Stimulated activated CD8-positive, alpha-beta memory T cell treated with anti-CD3 and anti-CD28 coated beads, Interleukin-7, amount 100 ng/mL, for 1 hour (primary cell): ENCODE measurements at places on chromosomes 2 and 18.

- peak; percentile 50 for DNase-seq
Measured at GRCh38 chr18:51030537-51031258, 685 bp downstream of the SMAD4 start.

DNA sequence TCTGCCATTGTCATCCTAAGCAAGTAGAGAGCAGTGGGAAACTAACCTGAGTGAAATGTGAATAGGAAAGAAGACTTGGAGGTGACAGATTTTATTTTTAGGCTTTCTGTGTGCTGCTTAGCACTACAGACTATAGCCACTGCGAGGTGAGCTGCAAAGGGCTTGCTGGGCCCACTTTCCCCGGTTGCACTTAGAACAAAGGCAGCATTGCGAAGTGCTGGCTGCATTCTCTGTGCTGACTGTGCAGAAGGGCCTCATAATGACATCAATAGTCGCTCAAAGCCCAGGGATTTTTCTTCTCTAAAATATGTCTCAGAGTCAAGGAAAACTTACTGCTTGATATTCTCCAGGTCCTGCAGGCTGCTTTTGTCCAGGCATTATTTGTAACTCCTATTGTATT lies 592.1 kb downstream of the TDRD15 start:
- no peak for DNase-seq

DNA sequence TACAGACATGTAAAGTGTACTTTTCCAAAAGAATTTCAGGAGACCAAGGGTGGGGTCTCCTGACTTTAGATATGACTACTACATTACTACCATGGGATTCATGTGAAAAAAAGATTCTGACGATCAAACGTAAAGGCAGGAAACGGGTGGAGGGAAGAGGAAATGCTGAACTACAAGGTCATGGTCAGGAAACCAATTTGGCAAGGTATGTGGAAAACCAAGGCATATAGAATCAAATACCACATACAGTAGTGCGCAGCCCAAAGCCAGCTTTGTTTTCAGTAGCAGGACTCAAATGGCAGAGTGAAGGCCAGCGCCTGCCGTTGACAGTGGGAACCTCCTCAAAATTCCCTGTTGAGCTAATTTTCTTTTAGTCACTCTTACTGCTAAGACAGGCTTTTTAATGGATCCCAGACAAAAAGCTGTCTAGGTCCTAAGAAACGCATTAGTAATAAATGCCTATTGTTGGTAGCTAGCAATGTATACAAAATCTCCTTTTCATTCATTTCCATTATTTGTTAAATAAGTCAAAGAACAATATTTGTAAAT lies 57.6 kb upstream of the SERTAD2 start:
- no peak for DNase-seq

GRCh38 chr2:201854841-201855240 lies 48.5 kb downstream of the CDK15 start:
- no peak for DNase-seq

DNA sequence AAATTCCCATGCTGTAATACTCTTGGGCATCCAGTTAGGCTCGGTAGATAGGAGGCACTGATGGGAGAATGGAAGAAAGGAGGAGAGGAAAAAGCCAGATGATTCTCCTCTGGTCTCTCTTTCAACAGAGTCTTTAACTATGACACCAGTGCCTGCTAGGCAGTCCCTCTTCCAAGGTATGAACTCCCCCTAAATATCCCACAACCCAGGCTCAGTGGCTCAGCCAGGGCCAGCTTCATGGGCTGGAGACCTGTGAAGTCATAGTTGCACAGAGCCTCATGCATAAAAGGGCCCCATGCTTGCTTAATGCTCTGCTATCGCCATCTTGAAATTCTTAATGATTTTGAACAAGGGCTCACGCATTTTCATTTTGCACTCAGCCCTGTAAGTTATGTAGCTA lies 869.2 kb upstream of the GCFC2 start:
- DNase-seq = no peak

DNA sequence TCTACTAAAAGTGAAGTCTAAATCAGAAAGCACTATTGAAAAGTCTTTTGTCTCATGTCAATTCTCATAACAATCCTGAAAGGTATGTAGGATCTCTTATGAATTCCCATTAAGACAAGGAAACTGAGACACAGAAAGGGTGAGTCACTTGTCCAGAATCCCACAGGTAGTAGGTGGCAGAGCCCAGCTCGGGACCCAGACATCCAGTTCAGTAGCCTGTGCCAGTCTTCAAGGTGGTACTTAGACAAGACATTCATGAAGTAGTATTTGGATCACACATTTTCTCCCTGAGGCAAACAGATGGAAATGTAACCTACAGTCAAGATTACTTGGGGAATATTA lies 14.8 kb upstream of the PARD3B start:
- DNase-seq = no peak

- no peak for DNase-seq
Measured at GRCh38 chr2:100674666-100675065, 111.9 kb downstream of the PDCL3 start.

DNA sequence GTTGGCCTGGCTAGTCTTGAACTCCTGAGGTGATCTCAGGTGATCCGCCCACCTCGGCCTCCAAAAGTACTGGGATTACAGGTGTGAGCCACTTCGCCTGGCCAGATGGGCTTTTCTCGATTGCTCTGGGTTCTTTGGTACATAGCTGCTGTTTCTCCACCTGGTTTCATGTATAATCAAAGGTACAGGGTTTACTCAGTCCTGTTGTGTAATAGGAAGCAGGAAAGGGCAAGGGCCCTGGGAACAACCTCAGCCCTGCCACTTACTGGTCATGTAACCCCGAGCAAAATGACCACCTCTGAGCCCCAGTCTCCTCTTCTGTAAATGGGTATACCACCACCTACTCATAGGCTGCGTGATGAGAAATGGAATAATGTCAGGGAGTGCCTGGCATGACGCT lies 34.0 kb downstream of the RMC1 start:
- no peak for DNase-seq

DNA sequence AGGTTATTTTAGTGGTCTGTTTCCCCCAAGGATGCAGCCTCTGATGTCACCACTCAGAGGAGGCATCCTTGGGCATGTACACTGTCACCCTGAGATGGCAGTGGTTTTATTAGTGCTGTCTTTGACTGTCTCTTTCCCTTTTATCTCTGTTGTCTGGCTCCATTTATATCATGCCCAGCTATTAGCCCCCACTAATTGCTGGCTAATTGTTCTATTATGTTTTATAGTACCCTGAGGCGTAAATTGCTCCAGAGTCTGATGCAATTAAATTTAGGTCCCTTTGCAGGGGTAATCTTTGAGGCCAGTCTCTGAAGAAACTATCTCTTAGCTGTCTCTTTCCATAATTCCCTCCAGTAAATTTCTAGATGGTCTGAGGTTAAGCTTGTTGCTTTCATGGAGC lies 301.0 kb upstream of the KLHL29 start:
- DNase-seq = no peak

DNA sequence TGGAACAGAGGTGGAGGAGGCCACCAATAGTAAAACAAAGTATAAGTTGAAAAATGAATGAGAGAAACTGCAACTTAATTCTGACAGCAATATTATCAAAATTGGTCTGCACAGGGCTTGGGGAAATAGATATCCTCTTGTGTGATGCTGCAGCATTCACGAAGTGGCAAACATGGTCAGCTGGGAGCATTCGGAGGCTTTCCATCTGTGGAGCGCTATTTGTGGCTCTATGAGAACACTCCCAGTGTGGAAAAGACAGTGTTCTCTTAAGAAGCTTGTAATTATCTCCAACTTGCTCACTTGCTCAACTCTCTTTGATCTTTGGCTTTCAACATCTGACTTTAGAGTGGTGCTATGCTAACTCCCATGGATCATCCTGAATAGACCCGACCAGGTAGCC lies 3.1 kb upstream of the FLACC1 start:
- DNase-seq = no peak

GRCh38 chr18:13543811-13544732 lies 182.3 kb downstream of the FAM210A start:
- no peak for DNase-seq

GRCh38 chr18:29083545-29083944 lies 906.6 kb upstream of the CDH2 start:
- DNase-seq = no peak

DNA sequence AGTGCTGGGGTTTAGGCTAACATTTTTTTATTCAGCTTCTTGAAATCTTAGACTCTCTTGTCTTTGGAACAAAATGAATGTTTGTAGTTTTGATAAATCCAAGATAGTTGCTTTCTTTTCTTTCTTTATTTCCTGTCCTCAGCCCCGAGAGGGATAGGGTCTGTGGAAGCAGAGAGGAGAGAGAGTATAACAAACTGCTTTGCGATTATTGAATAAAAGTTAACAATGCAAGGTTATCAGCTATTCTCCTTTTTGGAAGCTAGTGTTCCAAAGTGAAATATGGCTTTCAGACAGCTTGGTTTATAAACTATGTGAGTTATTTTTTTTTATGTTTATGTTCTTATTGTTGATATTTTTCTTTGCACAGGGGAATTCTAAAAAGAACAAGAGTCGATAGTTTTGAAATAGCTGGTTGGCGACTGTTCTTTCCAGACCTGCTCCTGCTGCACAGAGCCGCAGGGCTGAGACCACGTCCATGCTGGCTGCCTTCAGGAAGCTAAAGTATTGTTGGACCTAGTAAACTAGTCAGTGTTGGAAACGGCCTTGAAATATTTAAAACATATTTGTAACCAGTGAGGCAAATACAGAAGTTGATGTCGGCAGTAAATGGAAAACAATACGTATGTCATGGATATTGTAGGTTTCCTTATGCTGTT lies 15.5 kb upstream of the STON1 start:
- no peak for DNase-seq

GRCh38 chr2:173869244-173870229 lies 95.6 kb downstream of the SP3 start:
- DNase-seq = no peak

- DNase-seq = no peak
Measured at GRCh38 chr2:108129636-108130035, 110.1 kb upstream of the SULT1C3 start.

- DNase-seq = no peak
Measured at GRCh38 chr2:20027705-20028434, 15.4 kb upstream of the MATN3 start.

DNA sequence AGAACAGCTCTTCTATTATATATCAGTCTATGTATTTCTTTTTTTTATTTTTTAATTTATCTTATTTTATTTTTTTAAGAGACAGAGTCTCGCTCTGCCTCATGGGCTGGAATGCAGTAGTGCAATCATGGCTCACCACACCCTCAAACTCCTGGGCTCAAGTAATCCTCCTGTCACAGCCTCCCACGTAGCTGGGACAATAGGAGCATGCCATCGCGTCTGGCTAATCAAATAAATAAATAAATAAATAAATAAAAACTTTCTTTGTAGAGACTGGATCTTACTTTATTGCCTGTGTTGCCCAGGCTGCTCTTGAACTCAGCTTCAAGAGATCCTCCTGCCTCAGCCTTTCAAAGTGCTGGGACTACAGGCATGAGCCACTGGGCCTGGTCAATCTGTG lies 117.0 kb downstream of the RBMS1 start:
- DNase-seq = no peak

DNA sequence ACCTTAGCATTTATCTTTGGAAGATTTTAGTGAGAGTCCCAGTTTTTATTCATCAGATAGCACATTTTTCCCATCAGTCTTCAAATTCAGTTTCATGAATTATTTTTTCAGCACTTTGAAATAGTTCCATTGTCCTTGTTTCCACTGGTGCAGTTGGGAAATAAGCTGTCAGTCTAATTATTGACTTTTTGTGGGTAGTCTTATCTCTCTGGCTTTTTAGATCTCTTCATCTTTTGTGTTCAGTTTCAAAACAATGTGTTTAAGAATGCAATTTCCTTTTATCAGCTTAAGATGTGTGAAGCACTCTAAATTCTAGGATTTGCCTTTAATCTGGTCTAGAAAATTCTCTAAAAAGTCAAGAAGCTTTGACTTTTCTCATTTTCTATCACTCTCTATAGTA lies 70.5 kb downstream of the GFPT1 start:
- DNase-seq = no peak

- no peak for DNase-seq
Measured at GRCh38 chr2:198259496-198259895, 455.1 kb downstream of the PLCL1 start.

DNA sequence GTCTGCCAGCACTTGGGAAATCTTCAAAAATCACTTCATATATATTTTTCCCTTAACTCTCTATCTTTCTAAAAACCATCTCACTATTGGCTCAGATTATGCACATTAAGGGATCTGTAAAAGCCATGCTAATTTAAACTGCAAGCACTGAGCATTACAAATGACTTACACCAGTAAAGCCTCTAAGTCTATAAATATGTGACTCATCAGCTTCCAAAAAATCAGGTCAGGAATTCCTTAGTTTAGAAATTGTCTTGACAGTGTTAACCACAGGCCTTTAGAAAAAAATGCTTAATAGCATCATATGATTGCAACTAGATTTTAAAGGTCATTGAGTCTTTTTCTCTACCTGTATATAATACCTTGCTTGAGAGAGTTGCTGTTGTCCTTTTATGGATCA lies 1113.6 kb upstream of the PIK3C3 start:
- DNase-seq = no peak

- no peak for DNase-seq
Measured at GRCh38 chr18:48399303-48400075, 9.7 kb downstream of the ZBTB7C start.

- DNase-seq = no peak
Measured at GRCh38 chr2:46978723-46979122, 63.1 kb upstream of the MCFD2 start.

GRCh38 chr2:144074450-144074849 lies 445.5 kb downstream of the ZEB2 start:
- DNase-seq = no peak

DNA sequence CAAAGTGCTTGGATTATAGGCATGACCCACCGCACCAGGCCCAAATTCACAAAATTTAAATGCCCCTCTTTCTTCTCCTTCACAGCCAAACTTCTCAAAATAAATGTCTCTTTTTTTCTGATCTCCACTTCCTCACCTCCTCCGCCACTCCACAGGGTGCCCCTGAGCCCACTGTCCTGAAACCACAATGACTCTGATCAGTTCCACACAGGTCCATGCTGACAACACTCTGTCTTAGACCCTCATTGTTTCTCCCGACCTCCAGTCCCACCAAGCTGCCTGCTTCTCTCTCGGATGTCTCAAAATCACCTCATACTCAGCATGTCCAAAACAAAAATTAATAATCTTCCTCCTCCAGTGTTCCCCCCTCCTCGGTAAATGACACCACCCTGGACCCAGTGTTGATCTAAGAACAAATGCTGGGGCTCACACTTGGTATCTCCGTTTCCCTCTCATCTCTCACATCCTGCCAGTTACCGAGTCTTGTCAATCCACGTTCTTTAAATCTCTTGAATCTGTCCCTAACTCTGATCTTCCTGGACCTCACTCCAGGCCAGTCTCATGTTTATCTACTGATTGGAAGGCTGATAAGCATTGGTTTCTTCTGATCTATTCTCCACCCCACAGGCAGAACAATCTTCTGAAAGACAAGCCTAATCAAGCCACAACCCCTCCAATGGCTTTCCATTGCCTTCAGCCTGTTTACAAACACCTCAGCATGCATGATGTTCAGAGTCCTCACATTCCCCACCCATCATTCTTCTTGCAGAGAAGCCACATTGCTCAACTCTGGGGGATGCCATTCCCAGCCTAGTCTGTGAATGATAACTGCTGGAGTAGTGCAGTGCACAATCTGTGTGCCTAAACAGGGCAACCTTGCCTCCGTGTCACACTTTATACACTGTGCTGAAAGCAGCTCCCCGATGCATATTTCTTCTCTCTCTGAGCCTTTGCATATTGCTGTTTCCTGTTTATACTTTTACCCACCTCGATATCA lies 12.4 kb upstream of the ANKRD44 start:
- DNase-seq = no peak
